HFFc6 (cell line): ENCODE measurements at places on chromosomes 6 and 20. TPM values are rescaled to one million over a fixed set of nuclear protein-coding genes. Genes with fewer than 3 reads are reported as not detected.
A peak's percentile ranks its signal among the peaks of the same experiment; 100 is the strongest.

DNA sequence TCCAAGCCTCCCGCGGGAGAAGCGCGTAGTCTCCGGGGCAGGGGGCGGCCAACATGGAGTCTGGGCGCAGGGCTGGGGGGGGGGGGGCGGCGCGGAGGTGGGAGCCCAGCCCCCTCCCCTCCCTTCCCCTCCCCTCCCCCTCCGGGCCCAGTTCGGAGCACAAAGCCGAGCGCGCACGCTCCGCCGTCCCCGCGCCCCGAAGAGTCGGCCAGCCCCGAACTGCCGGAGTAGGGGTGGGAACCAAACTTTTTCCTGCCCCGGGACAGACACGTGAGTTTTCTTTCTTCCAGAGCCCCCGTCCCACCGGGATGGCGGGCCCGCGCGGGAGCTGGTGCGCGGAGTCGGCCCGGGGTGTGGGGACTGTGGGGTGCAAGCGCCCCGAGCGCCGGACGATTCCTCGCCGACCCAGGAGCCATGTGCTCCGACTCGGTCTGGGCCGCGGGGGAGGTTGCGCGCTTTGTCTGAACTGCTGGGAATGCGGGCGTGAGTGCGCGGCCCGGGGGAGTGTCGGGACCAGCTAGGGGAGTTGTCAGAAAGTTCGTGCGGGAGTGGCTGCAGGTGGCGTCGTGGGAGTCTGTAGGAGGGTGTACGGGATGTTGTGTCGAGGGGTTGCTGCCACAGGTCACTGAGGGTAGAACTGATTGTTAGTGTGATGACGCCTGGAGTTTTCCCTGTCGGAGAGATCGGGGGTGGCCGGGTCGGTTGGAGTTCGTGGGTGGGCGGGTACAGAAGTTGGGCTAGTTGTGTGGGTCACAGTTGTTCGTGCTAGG, 1.2 kb downstream of the TGIF2 start:
- DNase-seq = no peak

- DNase-seq = no peak
Observed at GRCh38 chr6:35260591-35261570, 1.3 kb downstream of the ZNF76 start.

The CDSN gene
- not detected in 3 replicates for total RNA-seq

The TRIM10 gene
- total RNA-seq = not detected in 3 replicates

The ZNF165 gene
- total RNA-seq = 0.18 and 0.34 TPM in 2 replicates

GRCh38 chr6:25058441-25058840, 122.7 kb upstream of the RIPOR2 start:
- DNase-seq = no peak

DNA sequence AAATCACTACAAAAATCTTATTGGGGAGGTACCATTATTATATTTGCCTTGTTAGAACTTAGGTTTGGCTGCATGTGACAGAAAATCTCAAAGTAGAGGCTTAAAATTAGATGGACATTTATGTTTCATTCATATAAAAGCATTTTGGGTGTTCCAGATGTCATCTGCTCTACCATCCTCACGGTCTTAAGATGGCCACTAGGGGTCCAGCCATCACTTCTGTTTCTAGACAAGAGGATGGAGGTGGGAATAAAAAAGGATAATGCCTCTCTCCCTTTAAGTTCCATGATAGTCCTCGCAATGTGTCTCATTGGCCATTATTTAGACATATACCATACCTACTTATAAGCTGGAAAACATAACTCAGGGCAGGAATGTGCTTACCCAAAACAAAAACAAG, 929.5 kb downstream of the KIF16B start:
- DNase-seq = no peak

GRCh38 chr6:28896505-28897368, 27.0 kb downstream of the TRIM27 start:
- DNase-seq = peak; percentile 65

DNA sequence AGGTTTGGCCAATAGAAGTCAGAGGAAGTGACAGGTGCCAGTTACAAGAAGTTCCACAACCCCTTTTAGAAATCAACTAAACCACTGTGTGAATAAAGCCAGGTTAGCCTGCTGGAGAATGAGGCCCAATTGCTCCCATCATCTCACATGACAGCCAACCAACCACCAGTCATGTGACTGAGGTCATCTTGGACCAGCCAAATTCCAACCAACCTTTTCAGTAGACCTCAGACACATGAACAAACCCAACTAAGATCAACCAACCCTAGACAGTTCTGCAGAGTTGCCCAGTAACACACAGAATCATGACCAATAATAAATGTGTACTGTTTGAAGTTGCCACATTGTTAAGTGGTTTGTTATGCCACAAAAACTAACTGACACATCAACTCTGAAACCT, 44.6 kb upstream of the GGTLC1 start:
- DNase-seq = no peak

The TTBK1 gene
- total RNA-seq = not detected in 3 replicates

The BMP5 gene
- not detected in 3 replicates for total RNA-seq

DNA sequence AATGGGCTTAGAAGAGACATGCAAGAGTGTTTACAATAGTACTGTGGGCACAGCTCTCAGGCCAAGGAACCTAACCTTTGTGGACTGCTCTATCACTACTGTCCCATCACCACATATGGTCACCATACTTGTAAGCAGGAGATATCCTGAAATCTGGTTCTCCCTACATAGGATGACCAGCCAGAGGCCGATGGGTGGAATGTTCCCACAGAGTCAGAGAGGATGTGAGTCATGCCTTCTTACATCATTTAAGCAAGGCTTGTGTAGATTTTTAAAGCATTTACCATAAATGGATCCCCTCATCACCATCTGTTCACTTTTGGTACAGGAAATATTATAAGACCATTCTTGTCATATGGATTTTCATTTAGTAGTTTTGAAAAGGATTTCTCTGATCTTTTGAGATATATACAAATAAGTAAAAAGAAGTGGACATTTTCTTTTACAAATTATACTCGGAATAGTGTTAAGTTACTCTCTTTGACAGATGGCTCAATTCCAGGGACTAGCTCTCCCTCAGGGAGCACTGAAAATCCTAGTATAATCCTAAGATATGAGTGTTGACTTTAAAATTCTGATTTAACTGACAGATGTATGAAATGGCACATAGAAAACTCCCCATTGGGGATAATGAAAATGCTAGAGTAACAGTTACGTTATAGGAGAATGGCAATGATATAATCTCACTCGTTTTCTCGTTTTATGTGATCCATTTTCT, 6.6 kb downstream of the HTR1B start:
- peak; percentile 94 for DNase-seq

The CBLN4 gene
- not detected in 3 replicates for total RNA-seq

The GNAS-AS1 gene
- total RNA-seq = 1.00 to 1.4 TPM (median 1.0 TPM) in 3 replicates

The CABLES2 gene
- 4.7 and 7.0 TPM in 2 replicates for total RNA-seq

GRCh38 chr20:3652676-3653596, 10.3 kb downstream of the GFRA4 start:
- DNase-seq = no peak

- peak; percentile 70 for DNase-seq
Observed at GRCh38 chr6:41602864-41603608, 35.2 kb upstream of the MDFI start.

DNA sequence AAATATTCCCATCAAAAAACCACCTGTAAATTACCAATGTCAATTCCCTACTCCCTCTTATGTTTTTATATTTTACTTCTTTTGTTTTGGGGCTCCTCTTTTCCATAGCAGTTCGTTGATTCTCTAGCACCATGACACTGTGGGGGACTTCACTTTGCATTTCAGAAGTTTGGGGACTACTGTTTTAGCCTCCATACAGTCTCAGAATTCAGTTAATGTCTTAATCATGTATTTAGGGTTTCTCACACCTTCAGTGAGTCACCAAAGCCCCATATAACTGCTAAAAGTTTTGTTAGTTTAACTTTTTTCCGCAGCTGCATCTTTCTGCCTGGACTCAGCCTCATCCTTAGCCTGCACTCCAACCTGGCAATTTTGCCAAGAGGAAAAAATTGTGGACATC, 20.7 kb upstream of the AIG1 start:
- no peak for DNase-seq

DNA sequence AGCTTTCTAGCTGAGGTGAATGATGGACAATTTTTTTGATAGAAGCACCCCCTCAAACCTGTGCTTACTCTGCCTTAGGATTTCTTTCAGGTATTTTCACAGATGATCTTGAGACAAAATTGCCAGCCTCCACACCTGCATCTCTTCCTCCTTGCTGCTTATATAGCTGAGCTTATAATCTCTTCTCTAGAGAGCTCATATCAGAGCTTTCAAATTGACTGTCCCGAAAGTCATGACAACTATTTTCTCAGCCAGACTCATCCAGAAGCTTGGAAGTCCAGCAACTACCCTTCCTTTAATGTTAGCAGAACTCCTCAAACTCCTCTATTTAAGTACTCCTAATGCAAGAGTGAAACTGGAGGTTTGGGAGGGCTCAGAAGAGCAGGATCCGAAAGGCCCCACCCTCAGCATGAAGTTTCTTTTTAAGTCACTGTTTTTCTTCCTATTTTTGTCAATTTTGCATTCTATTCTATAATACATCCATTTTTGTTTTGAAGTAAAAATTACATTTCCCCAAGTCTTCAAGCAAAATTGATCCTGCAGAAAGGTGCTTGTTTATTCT, 12.7 kb downstream of the CGA start:
- DNase-seq = no peak

DNA sequence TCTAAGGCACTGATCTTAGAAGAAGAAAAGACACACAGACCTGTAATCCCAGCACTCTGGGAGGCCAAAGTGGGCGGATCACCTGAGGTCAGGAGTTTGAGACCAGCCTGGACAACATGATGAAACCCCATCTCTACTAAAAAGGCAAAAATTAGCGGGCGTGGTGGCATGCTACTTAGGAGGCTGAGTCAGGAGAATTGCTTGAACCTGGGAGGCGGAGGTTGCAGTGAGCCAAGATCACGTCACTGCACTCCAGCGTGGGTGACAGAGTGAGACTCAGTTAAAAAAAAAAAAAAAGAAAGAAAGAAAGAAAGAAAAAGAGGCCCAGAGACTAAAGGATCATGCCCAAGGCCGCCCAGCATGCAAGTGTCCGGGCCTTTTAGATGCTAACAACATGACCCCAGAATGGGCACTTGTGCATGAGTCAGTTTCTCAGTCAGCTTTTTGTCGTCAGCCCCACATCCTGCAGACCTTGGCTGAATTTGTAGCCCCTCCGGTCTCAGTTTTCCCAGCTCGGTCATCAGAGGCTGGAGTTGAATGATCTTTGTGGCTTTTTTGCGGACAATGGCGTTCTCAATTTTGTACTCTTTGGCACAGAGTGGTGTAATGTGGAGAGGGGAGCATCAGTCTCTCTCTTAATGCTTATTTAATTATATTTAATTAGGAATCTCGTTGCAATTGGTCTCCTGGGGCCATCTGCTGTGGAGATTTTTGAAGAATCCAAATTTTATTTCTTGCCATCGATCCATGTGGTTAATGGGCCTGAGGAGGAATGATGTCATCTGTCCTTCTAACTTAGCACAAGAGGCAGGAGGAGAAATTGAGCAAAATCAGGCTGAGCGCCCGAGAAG, 30.6 kb upstream of the APCDD1L start:
- no peak for DNase-seq

GRCh38 chr6:169075211-169075914, 178.3 kb downstream of the THBS2 start:
- no peak for DNase-seq

The NKAIN4 gene
- total RNA-seq = not detected in 3 replicates

The DAAM2 gene
- 1.7 to 8.8 TPM (median 3.2 TPM) in 3 replicates for total RNA-seq

DNA sequence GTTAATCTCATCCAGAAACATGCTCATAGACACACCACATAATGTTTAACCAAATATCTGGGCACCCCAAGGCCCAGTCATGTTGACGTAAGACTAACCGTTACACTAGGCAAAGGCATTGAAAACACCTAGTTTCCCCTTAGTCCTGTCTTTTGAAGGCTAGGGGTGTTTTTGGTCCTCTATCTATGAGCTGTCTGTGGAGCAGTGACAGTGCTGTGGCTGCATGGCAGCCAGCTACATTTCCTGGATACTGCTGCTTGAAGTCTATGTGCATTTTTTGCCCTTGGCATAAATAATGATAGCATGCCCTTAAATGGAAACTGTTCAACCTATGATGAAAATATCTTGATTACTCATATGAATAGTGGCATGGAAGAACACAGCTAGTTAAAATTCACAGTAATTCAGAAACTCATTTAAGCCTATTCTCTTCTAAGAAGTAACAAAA, 18.6 kb downstream of the FARS2 start:
- no peak for DNase-seq
